ENCODE measurements at places on chromosomes 13 and 19. TPM values are rescaled to one million over a fixed set of nuclear protein-coding genes. Genes with fewer than 3 reads are reported as not detected.

Gene ZNF667
- 6.4 TPM for total RNA-seq

Gene COX7A1
- 30.0 TPM for total RNA-seq

Gene ATP4A
- total RNA-seq = not detected

Gene ZNF20
- total RNA-seq = 8.6 TPM

Gene MAMSTR
- 0.99 TPM for total RNA-seq

Gene ZNF547
- 4.6 TPM for total RNA-seq

Gene POSTN
- 38.0 TPM for total RNA-seq

Gene ZNF324B
- total RNA-seq = 9.0 TPM

Gene KRTDAP
- not detected for total RNA-seq

Gene LIM2
- total RNA-seq = not detected

Gene FOXO1
- total RNA-seq = 2.5 TPM

Gene C19orf85
- not detected for total RNA-seq

Gene NLRP7
- total RNA-seq = not detected

Gene SPRED3
- total RNA-seq = 1.5 TPM

Gene TNFSF9
- 0.26 TPM for total RNA-seq

Gene IPO5
- 240 TPM for total RNA-seq

Gene CD177
- total RNA-seq = 0.33 TPM

Gene CACNG8
- total RNA-seq = under 0.01 TPM

Gene SULT2A1
- not detected for total RNA-seq

Gene RYR1
- total RNA-seq = under 0.01 TPM

Gene HSD17B14
- total RNA-seq = 7.7 TPM

Gene THSD1
- 9.1 TPM for total RNA-seq

Gene PEAK3
- total RNA-seq = not detected

Gene ATXN8OS
- not detected for total RNA-seq

Gene FCER2
- total RNA-seq = not detected

Gene PRKCSH
- 120 TPM for total RNA-seq

Gene UBE2L5
- total RNA-seq = not detected

Gene CDC42EP5
- total RNA-seq = 14.7 TPM

Gene CLDND2
- not detected for total RNA-seq

Gene ZNF610
- total RNA-seq = 3.3 TPM

Gene LMO7
- total RNA-seq = 75.5 TPM

Gene ALOX5AP
- total RNA-seq = not detected

Gene MAB21L1
- total RNA-seq = 0.77 TPM

Gene ZNF845
- total RNA-seq = 9.7 TPM

Gene TYROBP
- 0.26 TPM for total RNA-seq

Gene EBPL
- total RNA-seq = 93.7 TPM

Gene F10
- total RNA-seq = 20.3 TPM

Gene KCNJ14
- total RNA-seq = 0.50 TPM

Gene TSHZ3
- 17.3 TPM for total RNA-seq

Gene IGSF23
- 0.33 TPM for total RNA-seq

Gene ZNF534
- total RNA-seq = 0.17 TPM

Gene ADPRHL1
- total RNA-seq = 1.5 TPM

Gene KIR3DL2
- not detected for total RNA-seq

Gene ZNF382
- total RNA-seq = 16.0 TPM

Gene FCAR
- not detected for total RNA-seq

Gene ZNF568
- 20.8 TPM for total RNA-seq

Gene ITGBL1
- 45.1 TPM for total RNA-seq

Gene ZNF841
- total RNA-seq = 19.8 TPM

Gene SPACA4
- not detected for total RNA-seq

Gene SYNGR4
- not detected for total RNA-seq

Gene LRFN3
- 3.1 TPM for total RNA-seq

Gene GRWD1
- 12.1 TPM for total RNA-seq

Gene ZNF221
- total RNA-seq = 15.2 TPM

Gene KCNK6
- 3.0 TPM for total RNA-seq

Gene CRYL1
- total RNA-seq = 16.9 TPM

Gene ZNF880
- total RNA-seq = 24.8 TPM

Gene CDX2
- not detected for total RNA-seq

Gene S1PR5
- total RNA-seq = under 0.01 TPM

Gene MYBPC2
- 0.26 TPM for total RNA-seq

Measured in fibroblast of lung (primary cell).